Fibroblast of pulmonary artery (primary cell): ENCODE measurements at places on chromosomes 16 and 17.

GRCh38 chr16:66359012-66359411 is 7.5 kb upstream of the CDH5 start:
- peak; percentile 39 for DNase-seq

GRCh38 chr17:80760511-80760911 is 215.9 kb downstream of the RPTOR start:
- DNase-seq = no peak

GRCh38 chr17:269616-270514 is 82.7 kb downstream of the RPH3AL start:
- no peak for DNase-seq

DNA sequence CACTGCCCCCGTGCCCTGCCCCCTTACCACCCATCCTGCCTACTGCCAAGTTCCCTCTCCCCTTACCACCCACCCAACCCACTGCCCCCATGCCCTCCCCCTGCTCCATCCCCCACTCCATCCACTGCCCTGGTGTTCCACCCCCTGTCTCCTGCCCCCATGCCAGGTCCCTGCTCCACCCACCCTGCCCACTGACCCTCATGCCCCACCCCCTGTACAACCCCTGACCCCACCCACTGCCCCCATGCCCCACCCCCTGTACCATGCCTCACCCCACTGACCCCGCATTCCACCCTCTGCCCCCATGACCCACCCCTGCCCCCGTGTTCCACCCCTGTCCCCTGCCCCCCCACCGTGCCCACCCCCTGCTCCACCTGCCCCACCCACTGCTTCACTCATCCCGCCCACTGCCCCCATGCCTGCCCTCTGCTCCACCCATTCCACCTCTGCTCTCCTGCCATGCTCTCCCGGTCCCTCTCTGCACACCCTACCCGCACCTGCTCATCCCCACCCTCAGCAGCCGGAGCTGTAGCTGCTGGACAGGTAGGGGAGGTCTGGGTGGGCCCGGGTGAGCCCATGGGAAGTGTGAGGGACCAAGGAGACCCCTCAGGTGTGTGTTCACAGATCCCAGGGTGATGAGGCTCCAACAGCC is 7.4 kb upstream of the FN3KRP start:
- no peak for DNase-seq

- DNase-seq = no peak
Measured at GRCh38 chr17:66791347-66791746, 43.6 kb upstream of the CACNG5 start.

GRCh38 chr17:56887105-56887504 is 26.7 kb downstream of the TRIM25 start:
- no peak for DNase-seq

DNA sequence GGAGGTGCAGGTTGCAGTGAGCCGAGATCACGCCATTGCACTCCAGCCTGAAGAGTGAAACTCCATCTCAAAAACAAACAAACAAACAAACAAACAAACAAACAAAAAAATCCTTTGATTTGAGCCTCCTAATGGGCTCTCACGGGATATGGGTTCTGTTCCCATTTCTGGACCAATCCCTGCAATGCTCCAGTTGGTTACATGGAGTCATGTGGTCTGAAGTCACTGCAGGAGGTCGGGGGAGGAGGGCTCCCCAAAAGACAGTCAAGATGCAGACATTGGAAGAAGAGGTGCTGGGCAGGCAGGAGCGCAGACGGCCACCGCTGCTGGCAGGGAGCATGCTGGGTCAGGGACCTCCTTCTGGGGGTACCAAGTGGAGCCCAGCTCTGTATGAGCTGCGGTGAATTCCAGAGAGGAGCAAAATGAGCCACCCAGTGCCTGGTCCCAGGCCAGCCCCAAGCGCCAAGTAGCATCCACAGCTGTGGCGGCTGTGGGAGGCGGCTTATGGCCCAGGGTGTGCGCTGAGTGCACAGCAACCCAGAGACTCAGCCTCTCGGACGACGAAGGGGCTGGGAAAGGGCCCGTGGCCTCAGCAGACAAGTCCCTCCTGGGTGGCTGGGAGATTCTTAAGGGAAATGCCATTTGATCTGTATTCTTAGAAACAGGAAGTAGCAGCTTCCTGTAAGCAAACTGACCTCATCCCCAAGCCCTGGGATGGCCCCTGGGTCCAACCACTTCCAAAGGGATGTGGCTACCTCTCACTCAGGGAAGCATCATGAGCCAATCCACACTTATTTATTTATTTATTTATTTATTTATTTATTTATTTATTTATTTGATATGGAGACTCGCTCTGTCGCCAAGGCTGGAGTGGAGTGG is 19.6 kb upstream of the ATP2A3 start:
- peak; percentile 88 for DNase-seq

DNA sequence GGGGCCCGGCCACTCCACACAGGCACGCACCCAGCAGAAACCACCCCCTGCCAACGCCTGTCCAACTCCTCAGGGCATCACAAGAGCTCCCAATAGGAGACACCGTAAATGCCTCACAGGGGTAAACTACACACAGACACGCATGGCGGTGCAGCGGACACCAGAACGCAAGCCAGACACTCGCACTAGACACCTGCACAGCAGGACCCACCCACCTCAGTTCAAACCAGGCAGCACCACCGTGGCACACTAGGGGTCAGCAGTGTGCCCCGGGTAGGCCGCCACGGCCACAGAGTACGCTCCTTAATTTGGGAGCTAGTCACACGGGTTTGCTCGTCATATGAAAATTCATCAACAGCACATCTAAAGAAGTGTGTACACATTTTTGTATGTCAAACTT is 3.4 kb downstream of the SLC38A10 start:
- DNase-seq = peak; percentile 59

DNA sequence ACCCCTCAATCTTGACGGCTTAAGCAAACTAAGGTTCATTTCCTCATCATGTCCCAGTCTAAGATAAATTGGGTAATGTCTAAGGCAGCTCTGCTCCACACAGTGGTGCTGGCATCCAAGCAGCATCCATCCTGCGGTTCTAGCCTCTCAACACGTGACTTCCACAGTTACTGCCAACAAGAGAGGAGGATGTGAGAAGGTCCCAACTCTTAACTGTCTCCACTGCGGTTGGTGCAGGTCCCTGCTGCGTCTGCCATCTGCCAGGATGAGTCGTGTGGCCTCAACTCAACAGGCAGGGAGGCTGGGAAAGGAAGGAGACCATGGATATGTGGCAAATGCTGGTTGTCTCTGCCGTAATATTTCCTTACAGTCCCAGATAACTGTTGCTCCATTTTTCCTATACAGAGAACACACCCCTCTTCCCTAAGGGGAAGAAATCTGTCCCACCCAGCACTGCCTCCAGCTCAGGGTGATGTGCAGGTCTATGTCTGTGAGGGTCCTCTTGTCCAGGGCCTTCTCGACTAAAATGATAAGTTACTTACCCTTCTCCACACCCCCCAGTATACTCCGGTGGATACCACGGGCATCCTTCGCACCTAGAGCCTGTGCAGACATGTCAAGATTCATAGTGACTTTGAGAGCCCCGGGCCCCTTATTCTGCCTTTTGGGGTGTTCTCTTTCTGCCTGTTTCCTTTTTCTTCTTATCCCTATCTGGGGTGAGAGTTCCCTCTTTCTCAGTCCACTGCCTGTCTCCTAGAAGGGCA is 64.7 kb downstream of the KCNJ18 start:
- DNase-seq = no peak

DNA sequence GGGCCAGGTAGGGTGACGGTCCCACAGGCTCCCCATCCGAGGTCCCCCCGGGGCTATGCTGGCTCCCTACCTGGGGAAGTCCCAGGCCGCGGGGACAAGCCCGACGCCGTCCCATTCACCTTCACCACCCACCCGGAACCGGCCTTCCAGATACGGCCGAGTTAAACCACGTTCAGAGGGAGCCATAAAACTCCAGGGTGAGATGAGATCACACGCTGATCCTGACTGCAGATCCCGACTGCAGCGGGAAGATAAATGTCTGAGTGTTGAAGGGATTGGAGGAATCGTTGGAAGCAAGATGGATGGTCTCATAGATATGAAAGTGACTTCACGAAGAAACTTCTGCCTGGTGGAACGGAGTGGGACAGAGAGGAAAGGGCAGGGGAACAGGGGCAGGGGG is 13.6 kb upstream of the C1QTNF8 start:
- no peak for DNase-seq

GRCh38 chr16:56226187-56226586 is 34.9 kb downstream of the GNAO1 start:
- no peak for DNase-seq

- peak; percentile 87 for DNase-seq
Measured at GRCh38 chr17:5772720-5773119, 188.4 kb upstream of the NLRP1 start.

DNA sequence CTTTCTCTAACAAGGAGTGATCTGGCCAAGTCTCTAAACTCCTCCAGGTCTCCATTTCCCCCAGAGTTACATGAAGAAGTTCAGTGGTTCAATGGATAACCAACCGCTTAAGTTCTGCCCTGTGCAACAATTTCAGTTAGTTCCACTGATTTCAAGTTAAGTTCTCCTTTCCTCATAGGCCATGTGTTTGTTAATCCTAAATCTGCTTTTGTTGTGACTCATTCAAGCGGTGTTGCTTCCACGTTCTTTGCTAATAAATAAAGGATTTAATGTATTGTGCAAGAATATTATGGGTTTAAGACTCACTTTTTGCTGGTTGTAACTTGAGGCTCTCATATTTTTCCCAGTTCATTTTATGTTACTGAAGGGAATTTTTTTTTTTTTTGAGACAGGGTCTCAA is 36.3 kb downstream of the GNA13 start:
- DNase-seq = peak; percentile 61

DNA sequence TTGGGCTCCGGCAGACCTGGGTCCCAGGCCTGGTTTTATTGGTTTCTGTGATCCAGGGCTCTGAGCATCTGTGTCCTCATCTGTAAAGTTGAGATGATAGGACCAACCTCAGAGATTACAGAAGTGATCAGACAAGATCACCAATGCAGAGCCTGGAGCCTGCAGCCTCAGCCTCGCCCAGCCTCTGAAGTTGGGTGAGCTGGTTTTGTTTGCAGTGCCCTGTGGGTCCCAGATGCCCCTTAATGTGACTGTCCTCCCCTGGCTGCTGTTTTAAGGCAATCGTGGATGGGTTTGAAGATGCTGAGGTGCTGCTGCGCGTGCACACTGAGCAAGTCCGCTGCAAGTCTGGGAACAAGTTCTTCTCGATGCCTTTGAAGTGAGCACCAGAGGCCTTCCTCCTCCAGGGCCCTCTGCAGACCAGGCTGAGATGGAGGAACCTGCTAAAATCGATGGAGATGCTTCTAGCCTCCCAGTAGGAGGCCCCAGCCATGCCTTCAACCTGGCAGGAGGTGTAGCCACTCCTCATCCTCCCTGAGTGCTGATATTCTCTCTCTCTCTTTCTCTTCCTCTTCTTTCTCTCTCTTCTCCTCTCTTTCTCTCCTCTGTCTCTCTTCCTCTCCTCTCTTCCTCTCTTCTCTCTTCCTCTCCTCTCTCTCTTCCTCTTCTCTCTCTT is 5.6 kb upstream of the MMP15 start:
- no peak for DNase-seq

- DNase-seq = no peak
Measured at GRCh38 chr16:85026703-85027102, 892 bp upstream of the KIAA0513 start.

DNA sequence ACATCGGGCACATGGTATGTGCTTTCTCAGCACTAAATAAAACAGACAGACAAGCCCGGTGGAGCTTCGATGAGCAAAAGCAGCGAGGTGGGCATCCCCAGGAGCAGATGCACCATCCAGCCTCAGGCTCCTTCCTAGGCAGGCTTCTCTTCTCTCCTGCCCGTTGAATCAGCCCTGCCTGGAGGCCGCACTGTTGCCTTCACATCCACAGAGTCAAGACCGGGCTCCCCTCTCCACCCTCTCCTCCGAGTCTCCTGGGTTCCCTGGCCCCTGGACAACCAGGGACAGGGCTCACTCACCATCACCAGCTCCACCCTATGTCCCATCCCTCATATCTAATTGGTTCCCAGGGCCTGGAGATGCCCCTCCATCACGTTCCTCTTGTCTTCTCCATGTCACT is 79.7 kb upstream of the RCVRN start:
- DNase-seq = no peak

GRCh38 chr16:89744813-89745212 is 23.5 kb downstream of the ZNF276 start:
- no peak for DNase-seq

DNA sequence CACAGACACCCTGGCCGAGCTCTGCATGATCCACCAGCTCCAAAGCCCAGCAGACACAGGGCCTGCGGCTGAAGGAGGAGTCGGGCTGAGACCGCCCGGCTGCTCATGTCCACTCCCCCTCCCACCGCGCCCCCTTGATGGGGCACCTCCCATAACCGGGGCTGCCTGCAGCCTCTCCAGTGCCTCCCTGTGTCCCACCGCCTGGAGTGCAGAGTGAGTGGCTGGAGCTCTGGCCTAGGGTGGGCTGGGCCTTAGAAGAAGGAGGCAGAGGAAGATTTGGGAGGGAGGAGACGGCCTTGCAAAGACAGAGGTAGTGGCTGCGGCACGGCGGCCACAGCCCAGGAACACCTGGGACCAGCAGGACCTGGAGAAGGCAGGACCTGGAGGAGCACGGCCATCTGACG is 4.0 kb downstream of the CBFA2T3 start:
- DNase-seq = no peak

GRCh38 chr16:56363781-56364565 is 61.4 kb downstream of the AMFR start:
- DNase-seq = no peak

DNA sequence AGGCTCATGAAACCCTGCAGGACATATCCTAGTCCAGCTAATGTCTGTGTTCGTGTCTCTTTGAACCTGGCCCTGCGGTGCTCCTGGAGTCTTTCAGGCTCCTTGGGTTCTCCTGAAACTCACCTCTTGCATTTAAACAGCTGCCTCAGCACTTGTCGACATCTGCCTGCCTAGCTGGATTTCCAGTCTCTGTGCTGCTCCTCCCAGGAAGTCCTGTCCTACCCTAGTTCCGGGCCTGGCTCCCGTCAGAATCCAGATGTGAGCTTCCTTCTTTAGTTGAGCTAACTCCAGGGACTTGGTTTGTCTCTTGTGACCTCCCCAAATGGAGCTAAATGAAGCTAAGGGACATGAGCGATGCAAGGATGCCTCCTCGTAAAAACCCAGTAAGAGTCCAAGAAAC is 155.2 kb upstream of the PIRT start:
- DNase-seq = no peak

- DNase-seq = no peak
Measured at GRCh38 chr16:12620150-12620549, 183.5 kb downstream of the CPPED1 start.

DNA sequence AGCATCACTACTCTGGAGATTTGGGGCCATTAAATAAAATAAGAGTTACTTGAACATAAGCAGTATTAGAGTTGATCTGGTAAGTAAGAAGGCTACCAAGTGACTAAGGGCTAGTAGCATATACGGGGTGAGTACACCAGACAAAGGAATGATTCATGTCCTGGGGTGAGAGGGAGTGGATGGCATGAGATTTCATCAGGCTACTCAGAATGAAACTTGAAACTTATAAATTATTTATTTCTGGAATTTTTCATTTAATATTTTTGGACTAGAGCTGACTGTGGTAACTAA is 2.3 kb downstream of the SLFN5 start:
- DNase-seq = peak; percentile 93

GRCh38 chr17:5434984-5435383 is 4.0 kb downstream of the C1QBP start:
- no peak for DNase-seq

DNA sequence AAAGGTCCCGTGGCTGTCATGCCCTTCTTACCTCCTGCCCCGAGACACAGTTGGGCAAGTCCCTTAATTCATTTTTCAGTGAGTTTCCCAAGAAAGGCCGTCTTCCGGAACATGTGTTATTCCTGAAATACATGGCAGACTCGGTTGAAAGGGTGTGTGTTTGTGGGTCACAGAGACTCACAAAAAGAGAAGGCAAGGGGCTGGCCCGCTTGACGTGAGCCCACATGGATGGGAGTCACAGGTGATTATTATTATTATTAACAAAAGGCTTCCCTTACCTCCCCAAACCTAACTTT is 34.1 kb upstream of the CCR7 start:
- DNase-seq = no peak
